ENCODE measurements at places on chromosomes 1 and 21.

DNA sequence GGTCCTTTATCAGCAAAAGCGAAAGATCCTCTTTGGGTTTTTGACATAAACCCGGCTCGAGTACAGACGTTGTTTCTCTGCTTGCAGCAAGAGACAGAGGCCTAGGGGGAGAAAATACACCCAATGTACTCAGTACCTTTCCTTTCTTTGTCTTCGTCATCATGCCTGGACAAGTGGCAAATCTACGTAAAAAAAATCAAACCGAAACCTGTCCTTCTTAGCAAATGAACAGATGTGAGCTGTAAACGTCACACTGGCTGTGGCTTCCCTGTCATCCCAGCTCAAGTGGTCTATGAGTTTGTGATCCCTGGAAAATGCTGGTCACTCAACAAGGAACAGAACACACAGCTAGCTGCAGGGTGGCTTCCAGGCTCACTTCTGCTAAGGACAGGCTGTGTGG lies 39.9 kb downstream of the STPG1 start:
- DNase-seq, result no peak

- no peak for DNase-seq
Observed at GRCh38 chr1:212554401-212554800, 54.2 kb upstream of the ATF3 start.

GRCh38 chr1:27719286-27720251 lies 6.2 kb upstream of the FAM76A start:
- peak; percentile 30 for DNase-seq

GRCh38 chr1:224684979-224685425 lies 68.9 kb downstream of the CNIH3 start:
- DNase-seq, result no peak

- DNase-seq, result no peak
Observed at GRCh38 chr1:76865696-76866286, 1.5 kb upstream of the ST6GALNAC5 start.

- DNase-seq, result no peak
Observed at GRCh38 chr1:186899977-186900376, 71.2 kb downstream of the PLA2G4A start.

DNA sequence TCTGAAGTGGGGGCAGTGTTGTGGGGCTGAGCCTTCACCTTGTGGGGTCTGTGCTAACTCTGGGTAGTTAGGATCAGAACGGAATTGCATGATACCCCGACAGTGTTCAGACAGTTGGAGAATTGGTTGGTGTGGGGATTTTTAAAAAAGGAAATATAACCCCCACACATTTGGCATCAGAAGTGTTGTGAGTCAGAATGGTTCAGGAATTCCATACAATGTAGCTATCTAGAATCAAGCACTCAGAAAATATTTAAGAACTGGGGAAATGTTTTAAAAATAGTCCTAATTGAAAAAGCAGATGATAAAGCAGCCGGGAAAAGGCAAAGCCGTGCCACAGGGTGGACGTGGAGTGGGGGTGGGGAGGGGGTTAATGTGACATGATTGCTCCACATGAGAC lies 6.5 kb upstream of the S100A7 start:
- no peak for DNase-seq

DNA sequence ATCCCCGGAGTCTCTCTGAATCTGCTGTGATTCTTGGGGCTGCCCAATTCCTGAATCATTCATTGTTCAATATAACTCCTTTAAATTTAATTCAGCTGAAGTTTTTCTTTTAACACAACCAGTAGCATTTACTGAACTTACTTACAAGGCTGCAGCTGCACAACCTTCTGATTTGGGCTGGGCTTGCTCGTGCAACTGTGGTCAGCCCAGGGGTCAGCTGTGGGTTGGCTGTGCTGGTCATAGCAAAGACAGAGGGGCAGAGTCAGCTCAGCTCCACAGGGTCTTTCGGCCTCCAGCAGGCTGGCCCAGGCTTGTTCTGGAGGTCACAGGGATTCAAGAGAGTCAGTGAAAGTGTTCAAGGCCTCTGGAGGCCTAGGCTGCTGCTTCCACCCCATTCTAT lies 186.1 kb downstream of the MATN1 start:
- DNase-seq, result no peak

DNA sequence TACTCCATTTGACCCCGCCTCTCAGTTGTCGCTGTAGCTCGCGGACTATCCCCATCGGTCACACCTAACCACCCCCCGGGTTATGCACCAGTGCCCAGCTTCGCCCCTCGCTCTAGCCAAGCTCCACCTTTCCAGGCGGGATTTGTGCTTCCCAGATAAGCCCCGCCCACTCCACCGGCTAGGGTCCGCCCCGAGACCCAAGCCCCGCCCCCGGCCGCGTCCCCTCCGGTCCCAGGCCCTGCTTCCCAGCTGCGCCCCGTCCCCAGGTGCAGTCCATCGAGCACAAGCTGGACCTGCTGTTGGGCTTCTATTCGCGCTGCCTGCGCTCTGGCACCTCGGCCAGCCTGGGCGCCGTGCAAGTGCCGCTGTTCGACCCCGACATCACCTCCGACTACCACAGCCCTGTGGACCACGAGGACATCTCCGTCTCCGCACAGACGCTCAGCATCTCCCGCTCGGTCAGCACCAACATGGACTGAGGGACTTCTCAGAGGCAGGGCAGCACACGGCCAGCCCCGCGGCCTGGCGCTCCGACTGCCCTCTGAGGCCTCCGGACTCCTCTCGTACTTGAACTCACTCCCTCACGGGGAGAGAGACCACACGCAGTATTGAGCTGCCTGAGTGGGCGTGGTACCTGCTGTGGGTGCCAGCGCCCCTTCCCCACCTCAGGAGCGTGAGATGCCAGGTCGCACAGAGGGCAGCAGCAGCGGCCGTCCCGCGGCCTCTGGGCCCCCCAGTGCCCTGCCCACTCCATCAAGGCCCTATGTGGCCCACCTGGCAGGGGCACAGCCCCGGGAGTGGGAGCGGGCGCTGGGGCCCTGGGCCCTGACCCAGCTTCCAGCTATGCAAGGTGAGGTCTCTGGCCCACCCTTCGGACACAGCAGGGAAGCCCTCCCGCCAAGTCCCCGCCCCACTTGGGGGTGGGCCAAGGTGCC lies 23.9 kb downstream of the CITED4 start:
- DNase-seq, result no peak

DNA sequence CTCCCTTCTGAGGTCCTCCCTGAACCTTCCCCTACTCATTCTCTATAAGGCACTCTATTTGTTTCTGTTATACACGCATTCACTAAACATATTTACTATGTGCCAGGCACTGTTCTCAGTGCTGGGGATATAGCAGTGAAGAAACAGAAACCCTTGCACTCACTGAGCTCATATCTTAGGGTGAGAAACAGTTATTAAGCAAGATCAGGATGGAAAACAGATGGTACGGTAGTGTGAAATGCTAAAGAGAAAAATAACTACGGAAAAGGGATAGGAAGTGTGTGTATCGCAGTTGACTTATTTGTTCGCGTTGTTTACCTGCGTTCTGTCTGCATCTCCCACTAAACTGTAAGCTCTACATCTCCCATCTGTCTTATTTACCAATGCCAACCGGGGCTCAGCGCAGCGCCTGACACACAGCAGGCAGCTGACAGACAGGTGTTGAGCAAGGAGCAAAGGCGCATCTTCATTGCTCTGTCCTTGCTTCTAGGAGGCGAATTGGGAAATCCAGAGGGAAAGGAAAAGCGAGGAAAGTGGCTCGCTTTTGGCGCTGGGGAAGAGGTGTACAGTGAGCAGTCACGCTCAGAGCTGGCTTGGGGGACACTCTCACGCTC lies 572 bp downstream of the CYB5RL start:
- DNase-seq, result peak; percentile 5

DNA sequence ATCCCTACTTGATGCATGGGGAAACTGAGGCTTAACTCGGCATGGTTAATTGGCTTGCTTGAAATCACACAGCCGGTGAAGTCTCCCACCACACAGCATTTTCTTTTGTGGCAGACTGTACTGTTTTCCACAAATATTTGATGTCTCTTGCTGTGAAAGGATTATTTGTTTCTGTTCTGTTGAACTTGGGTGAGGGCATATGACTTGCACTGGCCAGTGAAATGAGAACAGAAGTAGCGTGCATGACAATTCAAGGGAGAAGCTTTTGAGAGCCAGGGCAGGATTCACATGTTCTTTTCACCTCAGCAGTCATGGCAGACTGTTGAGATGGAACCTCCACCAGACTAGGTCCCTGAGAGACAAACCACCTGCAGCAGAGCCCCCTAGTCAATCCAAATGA lies 11.7 kb upstream of the AK2 start:
- no peak for DNase-seq

DNA sequence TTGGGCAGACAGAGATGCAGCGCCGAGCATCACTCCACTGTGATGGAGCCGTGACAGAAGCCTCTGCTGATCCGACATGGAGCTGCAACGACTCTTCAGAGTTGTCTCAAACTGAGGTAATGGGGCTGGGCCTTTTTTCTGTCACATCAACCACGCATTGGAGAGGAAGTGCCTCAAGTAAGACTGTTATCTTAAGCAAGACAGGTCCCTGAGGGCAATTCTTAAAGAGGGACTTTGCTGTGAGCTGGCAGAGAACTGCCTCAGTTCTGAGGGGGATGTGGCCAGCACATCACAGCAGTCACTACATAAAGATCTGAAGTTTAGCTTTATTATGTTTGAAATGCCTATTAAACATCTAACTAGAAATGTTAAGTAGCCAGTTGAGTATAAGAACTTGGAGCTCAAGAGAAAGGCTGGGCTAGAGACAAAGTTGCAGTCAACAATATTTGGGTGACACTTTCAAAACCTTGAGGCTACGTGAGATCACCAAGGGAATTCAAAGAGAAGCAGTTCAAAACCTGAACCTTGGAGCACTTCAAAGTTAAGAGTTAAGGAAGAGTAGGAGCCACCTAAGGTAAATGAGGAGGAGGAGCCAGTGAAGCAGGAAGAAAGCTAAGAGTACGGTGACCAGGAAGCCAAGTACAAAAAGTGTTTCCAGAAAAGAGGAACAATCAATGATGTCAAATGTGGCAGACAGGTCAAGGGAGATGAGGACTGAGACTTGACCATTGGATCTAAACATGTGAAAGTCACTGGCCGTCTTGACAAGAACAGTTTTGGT lies 54.2 kb upstream of the BCL9 start:
- DNase-seq, result no peak

DNA sequence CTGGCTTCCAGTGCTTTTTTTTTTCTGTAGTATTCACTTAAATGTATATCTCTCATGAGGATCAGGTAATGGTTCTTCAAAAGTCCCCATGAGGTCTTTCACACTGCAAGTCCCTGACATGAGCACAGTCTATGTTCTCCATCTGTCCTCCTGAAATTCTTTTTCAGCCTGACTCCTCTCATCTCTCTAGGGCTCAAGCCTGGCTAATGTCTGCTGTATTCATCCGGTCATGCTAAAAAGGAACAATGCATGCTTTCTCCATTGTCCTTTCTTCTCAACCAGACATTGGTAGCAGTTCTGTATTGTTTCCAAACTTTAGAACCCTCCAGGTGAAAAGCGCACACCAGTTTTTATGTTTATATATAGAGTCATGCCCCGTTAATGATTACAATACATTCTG lies 368.3 kb upstream of the OLFM3 start:
- no peak for DNase-seq

- DNase-seq, result no peak
Observed at GRCh38 chr1:113517983-113518382, 127.7 kb downstream of the MAGI3 start.

DNA sequence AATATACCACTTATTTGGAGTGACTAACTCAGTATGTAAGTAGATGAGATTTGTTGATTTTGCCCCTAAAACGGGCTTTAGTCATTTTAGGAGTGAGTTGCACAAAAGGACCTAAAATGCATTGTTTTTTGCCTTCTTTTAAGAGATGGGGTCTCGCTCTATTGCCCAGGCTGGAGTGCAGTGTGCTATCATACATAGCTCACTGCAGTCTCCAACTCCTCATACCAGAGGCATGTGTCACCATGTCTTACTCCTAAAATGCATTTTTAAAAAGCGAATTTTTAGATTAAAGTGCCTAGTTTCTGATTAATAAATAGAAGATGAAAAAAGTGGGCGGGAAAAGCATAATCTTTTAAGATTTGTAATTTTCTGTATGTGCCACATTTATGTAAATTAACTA lies 11.5 kb upstream of the NEXN start:
- no peak for DNase-seq

DNA sequence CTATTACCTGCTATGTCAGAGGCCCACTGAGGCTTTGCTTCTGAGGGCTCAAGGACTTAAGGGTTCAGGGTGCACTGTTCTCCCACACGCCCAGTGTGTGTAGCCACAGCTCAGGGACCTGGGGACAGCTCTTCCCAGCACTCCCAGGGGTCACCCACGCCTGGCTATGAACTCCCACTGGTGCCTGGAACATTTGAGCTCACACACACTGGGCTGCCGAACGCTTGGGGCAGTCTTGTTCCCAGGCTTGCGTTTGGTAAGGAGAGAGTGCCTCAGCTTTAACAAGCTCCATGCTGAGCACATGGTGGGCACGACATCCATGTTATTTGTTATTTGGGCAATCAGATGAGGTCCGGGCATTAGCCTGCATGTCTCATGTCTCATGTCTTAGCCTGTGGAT lies 37.6 kb downstream of the STUM start:
- no peak for DNase-seq

GRCh38 chr1:205783904-205784303 lies 8.6 kb upstream of the RAB29 start:
- peak; percentile 35 for DNase-seq

DNA sequence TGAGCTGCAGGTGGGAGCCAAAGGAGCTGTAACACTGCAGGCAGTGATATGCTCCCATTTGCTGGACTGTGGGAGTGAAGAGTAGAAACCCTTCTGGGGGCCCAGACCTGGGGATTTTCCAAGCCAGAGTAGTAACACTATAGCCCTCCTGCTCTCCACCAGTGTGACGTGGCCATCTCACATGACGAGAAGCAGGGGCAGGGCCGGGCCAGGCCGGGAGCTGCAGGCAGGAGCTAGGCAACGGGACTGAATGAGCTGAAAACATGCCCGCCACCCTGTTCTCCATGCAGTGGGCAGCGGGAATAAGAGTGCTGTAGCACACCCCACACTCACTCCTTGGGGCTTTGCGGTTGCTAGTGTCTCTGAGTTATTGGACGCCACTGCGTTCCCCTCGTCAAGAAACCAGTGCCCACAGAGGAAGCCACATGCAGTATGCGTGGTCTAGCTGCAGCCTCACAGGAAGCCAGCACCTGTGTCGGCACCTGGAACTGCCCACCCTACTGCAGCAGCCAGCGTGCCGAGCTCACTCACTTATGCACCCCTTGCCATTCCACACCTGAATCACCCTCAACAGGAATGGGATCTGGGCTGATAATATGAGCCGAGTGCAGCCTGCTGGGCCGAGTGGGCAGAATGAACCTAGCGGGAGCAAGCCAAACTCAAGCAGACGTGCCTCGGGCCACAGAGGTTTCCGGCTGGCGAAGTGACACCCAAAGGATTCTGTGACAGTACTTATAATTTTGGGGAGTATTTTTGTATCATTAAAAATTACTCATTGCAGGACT lies 1389.6 kb downstream of the KCNT2 start:
- no peak for DNase-seq
